CD4-positive, alpha-beta T cell treated with Interleukin-17A for 1 hour (primary cell): ENCODE measurements at places on chromosomes 13 and 19.

DNA sequence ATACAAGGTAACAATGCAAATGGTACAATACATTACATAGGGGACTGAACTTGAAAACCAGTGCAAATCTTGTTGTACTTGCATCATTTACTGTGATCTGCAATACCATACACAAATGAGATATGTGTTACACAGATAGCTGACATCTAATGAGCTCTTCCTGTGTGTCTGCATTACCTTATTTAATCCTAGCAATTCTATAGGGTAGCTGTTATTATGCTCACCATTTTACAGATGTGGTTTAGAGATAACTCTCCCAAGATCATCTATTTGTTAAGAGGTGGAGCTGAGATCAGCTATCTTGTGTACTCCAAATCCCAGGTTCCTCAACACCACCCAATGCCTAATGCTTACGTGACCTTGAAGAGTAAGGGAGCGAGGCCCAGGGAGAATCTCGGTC lies 21.4 kb upstream of the SERP2 start:
- DNase-seq = no peak

DNA sequence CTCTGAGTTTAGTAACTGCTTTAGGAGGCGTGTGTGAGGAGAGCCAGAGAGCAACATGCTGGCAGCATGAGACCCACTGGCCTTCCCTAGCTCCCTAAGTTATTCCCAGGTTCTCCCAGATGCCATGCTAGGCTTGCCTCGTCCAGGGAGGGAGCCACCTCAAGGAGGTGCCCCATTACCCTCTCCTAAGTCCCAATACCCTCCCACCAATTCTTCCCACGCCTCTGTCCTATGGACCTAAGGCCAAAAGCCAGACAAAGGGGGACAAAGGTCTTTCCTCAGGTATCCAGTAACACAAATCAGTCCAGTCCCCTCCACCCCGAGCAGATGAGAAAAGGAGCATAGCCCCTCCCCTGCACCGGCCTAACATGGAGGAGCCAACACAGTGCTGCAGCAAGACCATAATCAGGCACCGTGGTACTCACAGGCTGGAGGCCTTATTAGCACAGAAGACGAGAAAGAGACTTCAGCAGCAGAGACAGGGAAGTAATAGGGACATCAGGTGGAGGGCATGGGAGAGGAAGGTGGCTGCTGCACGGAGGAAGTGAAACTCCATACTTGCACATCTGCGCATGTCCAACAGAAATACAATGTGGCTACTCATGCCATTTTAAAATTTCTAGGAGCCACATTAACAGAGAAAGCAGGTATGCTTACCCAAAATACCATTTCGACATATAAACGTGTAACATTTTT lies 46.3 kb downstream of the BRD4 start:
- DNase-seq = no peak

GRCh38 chr13:23953860-23954512 lies 56.7 kb upstream of the C1QTNF9B start:
- DNase-seq = no peak

DNA sequence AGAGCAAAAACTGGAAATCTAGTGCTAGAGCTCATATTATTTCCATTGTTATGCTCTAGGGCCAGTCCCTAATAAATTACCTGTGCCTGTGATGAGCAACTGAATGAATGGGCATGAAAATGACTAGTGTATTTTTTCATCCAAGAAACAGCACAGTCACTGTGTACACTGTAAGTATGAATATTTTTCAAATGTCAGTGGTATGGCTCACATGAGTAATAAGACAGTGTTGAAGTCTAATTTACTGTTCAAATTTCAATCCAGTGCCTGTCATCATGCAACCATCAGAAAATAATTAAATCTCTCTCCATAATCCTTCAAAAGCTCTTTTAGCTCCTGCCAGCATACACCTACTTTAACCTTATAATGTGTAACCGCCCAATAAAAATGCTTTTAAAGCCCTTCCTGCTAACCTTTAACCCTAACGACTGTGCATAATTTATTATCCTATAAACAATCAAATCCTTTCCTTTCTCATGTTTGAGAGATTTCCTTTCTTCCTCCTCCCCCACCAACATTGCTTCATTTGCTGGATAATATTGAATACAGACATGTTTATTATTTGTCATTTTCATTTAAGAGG lies 378.3 kb downstream of the GPC5 start:
- DNase-seq = no peak

DNA sequence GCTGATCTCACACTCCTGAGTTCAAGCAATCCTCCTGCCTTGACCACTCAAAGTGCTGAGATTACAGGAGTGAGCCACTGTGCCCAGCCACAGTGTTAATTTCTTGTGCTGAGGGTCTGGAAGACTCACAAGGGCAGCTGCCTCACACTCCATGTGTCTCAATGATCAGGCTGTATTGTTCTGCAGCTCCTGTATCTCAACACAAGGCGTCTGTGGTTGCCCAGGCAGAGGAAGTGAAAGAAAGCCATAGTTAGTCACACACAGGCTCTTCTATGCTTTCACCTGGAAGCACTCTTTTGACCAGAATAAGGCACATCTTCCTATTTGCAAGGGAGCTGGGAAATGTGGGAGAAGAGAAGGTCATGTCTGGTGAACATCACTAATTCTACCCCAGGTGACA lies 107.3 kb upstream of the ZNF507 start:
- DNase-seq = no peak

DNA sequence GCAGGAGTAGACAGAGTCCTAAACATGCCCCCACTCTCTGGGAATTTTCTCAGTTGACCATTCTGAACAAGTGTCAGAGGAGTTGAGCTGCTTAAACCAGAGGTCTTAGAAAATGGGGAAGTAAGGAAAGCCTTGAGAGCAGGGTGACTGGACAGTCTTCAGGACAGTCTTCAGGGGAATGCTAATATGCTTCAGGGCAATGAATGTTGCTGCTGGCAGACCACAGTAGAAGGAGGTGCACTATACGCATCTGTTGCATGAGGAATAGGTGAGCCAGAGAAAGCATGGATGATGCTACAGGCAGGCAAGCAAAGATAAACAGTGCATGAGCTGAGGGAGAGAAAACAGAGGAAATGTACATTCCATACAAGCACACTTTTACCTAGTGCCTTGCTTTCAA lies 196.6 kb upstream of the GPR12 start:
- no peak for DNase-seq

GRCh38 chr13:37868691-37869505 lies 674 bp downstream of the TRPC4 start:
- DNase-seq = no peak

- peak; percentile 76 for DNase-seq
These were observed 7.0 kb upstream of the WBP4 start for GRCh38 chr13:41054212-41054877.

DNA sequence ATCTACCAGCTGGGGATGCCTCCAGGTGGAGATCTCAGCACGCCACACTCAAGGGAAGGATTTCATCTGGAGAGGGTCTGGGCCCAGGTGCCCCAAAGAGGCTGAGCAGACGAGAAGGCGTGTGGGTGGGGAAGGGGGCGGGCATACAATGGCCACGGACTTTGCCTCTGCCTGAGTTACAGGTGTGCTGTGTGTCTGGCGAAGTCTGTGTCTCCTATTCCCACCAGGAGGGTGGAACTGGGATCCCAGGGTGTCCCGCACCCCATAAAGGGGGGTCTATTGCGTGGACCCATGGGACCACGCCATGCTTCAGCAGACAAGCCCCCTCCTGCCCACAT lies 3.6 kb downstream of the TLE2 start:
- no peak for DNase-seq

DNA sequence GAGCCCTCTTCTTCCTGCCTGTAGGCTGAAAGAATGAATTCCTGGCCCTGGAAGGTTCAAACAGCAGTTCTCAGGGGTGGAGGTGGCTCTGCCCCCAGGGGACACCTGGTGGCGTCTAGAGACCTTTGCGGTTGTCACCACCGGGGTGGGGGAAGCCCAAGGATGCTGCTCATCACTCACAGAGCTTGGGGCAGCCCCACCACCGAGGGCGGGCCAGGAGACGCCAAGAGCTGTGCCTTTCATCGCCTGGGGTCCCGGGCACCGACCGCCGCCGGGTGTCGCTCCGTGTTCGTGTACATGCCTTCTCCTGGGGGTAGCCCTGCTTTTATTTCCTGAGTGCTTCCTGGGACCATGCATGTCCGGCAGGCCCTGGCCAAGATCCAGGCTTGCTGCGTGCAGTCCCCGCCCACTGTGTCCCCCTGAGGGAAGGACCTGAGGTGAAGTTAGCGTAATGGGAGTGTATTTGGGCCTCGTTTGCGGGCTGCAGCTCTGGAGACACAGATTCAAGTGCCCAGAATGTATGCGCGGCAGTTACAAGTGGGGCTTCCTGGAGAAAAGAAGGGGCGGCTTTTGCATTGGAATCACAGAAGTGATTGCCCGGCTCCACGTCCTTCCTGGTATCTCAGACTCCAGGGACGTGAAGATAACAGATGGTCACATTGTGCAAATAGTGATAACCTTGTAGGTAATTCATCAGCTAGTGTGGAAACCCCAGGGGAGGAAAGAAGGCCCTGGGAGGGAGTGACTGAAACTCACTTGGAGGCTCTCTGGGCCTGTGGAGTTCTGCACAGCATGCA lies 7.8 kb downstream of the DOT1L start:
- DNase-seq = peak; percentile 85
